HFFc6 (cell line): ENCODE measurements at places on chromosomes 6 and 20.

DNA sequence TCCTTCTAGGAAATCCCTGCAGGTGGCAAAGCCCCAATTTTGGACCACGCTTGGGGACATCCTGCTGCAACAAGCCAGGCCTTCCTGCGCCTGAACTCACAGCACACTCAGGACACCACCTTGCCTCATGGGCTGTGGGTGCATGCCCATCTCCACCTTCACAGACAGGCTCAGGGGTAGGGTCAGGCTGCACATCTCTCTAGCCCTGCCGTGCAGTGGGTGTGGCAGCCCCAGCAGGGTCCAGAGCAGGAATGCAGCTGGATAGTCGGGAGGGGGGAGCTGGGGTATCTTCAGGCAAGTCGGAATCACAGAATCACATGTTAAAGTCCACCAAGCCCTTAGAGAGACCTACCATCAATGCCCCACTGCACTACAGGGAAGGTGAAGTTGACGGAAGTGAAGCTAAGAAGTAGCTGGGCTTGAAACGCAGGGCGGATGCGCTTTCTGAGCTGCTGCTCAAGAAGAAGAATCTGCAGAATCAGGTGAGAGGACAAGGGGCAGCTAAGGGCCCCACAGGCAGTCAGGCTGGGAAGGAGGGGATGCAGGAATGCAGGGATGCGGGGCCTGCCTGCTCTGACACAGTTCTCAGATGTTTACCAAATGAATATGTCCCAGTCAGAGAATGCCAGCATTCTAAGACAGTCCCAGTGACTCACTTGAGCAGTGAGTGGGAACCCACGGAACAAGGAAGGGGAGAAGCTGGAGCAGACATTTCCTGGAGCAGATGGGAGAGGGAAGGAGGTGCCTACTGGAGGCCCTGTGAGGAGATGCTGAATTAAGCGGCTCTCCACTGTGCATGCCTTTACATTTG is 11.3 kb downstream of the SERPINB6 start:
- peak; percentile 88 for DNase-seq

DNA sequence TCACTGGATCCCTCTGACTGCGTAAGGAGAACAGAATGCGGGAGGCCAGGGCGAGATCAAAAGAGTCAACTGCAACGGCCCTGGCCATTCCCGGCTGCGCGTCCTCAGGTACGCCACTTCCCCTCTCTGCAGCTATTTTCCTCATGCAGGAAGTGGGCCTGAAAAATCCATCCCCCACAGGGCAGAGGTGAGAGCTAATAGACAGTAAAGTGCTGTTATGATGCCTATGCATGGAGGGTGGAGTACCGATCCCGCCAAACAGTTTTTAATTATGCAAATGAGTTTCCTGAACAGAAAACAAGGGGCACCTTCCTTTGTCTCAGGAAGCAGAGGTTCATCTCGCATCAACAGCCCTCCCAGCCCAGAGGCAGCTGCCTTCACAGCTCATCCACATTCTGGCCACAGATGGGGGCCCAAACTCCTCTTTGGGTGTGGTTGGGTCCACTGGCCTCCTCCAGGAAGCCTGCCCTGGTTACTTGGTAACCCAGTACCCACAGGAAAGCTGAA is 9.3 kb downstream of the PREX1 start:
- no peak for DNase-seq

- DNase-seq = peak; percentile 67
These were observed 47.6 kb upstream of the SMIM8 start for GRCh38 chr6:87274660-87275274.

DNA sequence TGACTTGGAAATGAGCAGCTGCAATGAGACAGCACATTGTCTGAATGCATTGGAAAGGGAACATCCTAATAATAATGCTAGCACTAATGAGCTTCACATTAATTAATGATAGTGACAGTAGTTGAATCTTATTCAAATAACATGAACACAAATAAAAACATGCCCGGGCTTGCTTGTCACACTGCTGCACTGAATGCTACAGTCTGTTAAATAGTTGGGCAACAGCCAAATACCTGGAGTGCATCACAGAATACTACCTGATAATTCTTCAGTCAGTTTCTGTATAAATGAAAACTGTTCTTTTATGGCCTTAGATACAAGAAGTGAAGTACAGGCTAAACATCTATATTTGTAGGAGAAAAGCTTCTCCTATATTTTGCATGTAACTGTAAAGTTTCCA is 458.7 kb downstream of the RNF144B start:
- no peak for DNase-seq

- DNase-seq = no peak
These were observed 33.8 kb upstream of the PMEPA1 start for GRCh38 chr20:57743450-57744095.

GRCh38 chr6:36018339-36018738 is 6.1 kb downstream of the SLC26A8 start:
- no peak for DNase-seq

DNA sequence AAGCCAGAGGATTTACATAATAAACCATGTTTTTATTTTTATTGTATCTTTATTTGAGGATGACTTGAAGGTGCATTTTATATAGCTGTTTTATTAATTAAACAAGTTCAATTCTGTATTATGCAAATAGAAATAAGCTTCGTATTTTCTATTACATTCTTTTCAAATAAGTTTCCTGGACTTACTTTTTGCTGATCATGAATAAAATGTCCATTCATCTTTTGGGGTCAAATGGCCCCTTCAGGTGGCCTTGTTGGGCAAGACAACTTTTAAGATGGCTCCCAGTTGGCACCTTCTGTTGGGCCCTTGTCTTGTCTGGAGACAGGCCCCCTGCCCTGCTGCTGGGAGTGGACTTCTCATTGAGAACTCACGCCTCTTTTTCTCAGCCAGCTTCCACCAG is 654.6 kb upstream of the NOX3 start:
- no peak for DNase-seq

DNA sequence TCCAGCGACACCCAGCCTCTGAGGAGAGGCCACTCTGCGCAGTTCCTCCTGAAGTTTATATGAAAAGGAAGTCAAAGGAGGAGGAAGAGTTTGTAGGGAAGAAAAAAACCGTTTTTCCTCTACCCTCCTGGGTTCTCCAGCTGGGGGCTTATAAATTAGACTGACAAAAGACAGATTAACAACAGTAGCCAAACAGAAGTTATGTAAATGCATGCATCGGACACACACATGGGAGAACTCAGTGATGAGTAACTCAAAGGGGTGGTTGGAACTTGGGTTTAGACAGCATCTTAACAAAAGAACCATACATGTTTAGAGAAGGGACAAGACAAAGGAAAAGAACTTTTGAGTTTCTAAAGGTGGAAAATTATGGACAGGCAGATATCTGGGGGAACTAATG is 71.2 kb downstream of the CD24 start:
- no peak for DNase-seq

- DNase-seq = no peak
These were observed 125.9 kb upstream of the TRAF3IP2 start for GRCh38 chr6:111731456-111732195.

GRCh38 chr6:129695373-129696027 is 14.5 kb downstream of the ARHGAP18 start:
- no peak for DNase-seq

DNA sequence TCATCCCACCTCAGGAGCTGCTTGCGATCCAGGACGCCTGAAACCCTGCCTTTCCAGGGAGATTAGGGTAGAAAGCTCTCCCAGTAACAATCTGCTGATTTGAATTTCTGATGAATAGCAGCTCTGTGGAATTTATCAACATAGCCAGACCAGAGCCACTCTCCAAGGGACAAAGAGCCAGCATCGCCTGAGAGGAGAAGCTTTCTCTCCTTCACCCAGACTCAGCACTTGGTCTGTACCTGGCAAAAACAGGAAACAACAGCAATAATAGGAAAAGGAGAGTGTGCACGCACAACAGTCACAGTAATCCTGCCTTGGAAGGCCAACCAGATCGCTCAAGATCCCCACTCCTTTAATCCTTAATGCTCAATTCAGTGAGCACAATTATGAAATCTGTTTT is 22.3 kb upstream of the ROS1 start:
- no peak for DNase-seq

DNA sequence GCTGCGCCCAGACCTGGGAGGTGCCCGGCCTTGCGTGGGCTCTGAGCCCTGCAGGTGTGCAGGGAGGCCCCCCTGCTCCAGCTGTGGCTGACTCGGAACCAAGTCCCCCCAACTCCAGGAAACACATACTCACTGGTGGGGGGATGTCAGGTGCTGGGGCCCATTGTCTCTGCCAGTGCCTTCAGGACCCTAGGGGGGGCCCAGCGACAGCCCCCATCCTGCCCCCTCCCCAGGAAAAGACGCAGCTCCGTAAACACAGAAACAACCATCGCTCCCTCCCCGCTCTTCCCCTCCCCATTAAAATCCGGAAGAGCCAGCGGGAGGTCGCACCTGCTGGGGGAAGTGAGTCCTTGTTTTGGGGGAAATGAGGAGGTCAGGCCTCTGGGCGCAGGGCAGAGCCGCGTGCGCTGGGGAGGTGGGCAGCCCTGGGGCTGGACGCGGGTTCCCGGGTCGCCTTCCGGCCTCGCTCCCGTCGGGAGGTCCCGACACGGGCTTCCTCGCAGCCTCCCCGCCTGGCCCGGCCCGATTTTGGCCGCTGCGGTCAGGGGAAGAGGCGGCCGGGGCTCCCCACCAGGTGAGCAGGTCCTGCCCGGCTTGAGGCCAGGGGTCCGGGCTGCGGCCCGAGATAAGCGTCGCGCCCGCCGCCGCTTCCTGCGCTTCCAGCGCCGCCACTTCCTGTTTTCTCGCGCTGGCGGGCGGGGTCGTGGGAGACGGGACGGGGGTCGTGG is 6.2 kb downstream of the C20orf204 start:
- DNase-seq = no peak

- DNase-seq = no peak
These were observed 266.4 kb downstream of the PLCB1 start for GRCh38 chr20:8398263-8399051.

DNA sequence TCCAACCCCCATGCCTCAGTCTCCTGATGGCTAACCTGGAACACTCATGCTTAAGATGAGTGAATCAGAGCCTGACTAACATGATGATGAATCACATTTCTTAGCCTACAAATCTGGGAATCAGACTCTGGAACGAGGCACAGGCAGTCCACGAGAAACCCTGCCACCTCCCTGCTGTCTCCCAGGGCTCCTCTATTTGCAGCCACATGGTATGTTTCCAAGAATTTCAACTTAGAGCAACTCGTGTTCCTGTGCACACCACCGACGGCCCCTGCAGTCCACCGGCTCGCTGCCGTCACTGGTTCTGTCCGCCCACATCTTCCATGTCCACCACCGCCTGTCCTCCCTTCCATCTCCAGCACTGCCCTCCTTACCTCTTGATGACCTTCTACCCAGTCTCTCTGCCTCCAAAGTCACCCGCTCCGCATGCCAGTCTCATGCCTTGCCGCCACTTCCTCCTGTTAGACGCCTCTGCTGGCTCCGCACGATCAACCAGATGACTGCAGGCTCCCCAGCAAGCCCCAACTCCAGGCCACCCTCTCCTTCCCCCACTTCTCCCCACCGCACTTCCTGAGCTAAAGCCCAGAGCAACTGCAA is 87.6 kb downstream of the AGPAT4 start:
- DNase-seq = peak; percentile 87

GRCh38 chr6:169271877-169272216 is 18.2 kb upstream of the THBS2 start:
- DNase-seq = no peak

DNA sequence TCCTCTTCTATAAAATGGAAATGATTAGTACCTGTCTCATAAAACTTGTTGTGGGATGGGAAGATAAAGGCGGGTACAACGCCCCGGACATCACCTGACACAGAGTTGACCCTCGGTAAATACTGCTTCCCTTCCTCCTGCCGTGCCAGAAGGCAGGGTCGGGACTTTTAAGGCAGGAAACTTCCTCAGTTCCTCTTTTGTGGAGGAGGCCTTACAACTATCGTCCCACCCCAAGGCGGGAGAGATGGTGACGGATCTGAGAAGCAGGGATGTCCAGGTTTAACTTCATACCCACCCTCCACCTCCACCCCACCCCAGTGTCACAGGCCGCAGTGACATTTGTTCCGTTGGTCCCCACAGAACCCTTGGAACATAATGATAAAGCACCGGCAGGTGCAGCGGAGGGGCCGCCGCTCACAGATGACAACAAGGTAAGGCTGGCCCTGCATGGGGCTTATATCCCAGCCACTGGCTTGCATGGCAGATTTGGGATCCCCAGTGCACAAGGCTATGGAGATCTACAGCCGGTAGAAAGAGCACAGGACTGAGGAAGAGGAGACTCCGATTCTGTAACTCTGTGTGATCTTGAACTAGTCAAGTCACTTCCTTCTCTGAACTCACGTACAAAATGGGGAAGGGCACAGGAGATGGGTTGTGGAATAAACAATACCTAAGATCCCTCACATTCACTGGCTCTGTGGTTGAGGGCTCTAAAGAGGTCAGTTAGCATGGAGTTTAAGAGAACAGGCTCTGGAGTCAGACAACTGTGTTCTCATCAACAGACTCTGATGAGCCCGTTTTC is 764 bp downstream of the DNTTIP1 start:
- DNase-seq = no peak

DNA sequence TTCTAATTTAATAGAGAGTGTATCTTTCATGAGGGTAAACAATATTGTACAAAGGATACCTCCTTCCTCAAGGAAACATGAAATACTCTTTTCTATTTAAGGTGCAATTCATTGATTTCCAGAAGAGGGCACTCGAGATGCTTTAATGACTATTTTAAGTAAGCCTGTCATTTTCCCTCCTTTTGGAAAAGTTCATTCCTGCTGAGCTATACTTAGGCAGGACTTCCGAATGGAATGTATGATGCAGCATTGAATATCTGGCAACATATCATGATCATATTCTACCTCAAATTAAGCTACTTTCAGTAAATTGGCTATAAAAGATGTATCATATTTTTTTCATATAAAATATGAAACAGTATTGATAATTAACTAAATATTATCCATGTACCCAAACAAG is 5.0 kb downstream of the DST start:
- DNase-seq = peak; percentile 64

DNA sequence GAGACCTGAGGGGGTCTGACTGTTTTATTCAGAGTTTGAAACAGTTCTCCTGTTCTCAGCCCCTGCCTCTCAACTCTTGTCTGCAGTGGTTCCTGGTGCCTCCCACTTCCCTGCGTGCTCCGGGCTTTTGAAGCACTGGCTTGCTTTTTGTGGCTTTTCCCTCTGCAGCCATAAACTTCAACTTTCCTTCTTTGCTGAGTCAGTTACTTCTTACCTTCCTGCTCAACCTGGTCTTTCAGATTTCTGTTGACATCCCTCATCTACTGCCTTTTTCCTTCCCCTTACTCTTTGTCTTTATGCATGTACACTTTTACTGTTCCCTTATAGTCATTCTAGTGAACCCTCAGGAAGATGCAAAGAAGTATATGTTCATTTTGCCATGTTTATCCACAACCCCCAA is 57.4 kb downstream of the ASXL1 start:
- DNase-seq = no peak

GRCh38 chr6:75114806-75115205 is 91.0 kb downstream of the COL12A1 start:
- DNase-seq = no peak

GRCh38 chr20:61719691-61720347 is 345.9 kb downstream of the TAF4 start:
- DNase-seq = no peak

DNA sequence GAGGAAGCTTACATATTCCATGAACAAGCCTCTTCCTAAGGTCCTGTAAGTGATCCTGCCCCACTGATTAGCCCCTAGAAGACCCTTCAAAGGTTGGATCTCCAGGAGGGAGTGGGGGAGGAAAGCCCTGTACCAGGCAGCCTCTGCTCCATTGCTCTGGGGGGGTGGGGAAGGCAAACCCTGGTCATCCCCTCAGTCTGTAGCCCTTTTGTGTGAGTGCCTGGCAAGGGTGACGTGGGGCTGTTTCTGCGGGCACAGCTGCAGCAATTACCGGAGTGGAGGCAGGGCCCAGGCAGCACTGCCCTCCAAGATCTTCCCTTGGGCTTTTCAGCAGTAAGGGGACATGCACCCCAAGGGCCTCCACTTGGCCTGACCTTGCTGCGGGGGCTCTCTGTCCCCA is at the start of gene MOG:
Gene MOG (plus strand): TSS at position 295 of the 400 bp plus-strand sequence. CDS start 118 bp downstream, outside the sequence.
- no peak for DNase-seq
